ENCODE measurements at places on chromosomes 11 and 22. TPM values are rescaled to one million over a fixed set of nuclear protein-coding genes. Genes with fewer than 3 reads are reported as not detected.

GRCh38 chr11:27857588-27857987, 157.3 kb upstream of the BDNF start:
- no peak for DNase-seq

- no peak for DNase-seq
Measured at GRCh38 chr11:92866679-92867282, 102.7 kb upstream of the MTNR1B start.

DNA sequence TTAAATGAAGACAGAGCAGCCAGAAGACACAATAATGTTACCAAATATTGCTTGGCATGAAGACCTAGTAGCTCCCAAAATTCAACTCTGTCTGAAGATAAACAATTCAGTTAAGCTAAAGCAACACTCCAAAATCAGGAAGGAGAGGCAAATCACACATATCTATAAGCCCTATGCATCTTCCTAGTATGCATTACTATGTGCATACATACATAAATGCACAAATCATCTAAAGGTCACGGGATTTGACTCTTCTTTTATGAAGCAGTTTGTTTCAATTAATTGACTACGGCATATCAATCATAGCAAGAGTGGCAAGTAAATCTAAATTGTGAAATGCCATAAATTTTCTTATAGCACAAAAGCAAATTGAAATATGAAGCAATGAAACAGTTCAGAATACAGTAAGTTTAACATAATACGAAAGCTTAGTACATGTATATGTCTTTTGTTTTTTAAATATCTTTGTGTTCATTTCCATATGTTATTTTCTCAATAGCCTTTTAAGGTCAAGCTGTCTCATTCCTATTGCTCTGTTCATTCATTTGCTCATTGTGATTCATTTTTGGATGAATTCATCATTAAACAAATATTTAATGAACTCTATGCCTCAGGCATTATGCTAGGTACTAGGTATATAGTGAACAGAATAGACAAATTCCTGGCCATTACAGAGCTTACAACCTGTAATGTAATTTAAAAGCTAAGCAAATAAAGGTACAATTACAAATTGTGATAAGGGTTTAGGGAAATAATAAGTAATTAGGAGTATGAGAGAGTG, 540.5 kb downstream of the DLG2 start:
- no peak for DNase-seq

DNA sequence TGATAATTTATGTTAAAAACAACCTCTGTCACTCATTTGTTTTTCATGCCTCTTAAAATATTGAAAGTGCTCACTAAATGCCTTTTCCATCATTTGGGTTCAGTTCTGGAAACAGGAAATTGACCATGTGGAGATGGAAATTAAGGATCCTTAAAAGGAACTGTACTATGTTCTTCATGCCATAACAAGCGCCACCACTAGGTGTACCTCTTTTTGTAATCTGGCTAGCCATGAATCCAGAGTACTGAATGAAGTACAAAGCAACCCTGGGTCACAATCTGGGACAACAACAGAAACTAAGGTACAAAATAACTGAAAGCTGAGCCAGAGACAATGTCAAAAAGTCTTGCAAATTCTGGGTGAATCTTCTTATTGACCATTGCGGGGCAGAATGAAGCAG, 559.1 kb downstream of the FAM181B start:
- DNase-seq, result no peak

GRCh38 chr11:120956710-120957495, 67.0 kb upstream of the TBCEL start:
- no peak for DNase-seq

The LMNTD2 gene
- total RNA-seq, result 0.69 TPM

The CD82 gene
- 49.7 TPM for total RNA-seq
